Hematopoietic multipotent progenitor cell (in vitro differentiated cells): ENCODE measurements at places on chromosomes 5 and 9.
A peak's percentile ranks its signal among the peaks of the same experiment; 100 is the strongest.

DNA sequence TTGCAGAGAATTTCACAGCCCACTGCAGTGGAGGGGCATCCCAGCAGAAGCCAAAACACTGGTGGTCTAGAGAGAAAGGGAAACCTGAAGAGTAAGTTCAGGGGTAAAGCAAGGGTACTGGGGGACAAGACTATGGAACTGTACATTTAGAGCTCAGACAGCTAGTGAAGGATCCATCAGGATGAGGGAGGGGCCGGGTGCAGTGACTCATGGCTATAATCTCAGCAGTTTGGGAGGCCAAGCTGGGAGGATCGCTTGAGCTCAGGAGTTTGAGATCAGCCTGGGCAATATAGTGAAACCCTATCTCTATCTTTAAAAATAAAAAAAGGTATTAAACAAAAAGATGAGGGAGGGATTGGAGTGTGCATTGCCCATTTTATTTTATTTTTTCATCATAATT, 7.8 kb upstream of the ANKH start:
- no peak for DNase-seq

DNA sequence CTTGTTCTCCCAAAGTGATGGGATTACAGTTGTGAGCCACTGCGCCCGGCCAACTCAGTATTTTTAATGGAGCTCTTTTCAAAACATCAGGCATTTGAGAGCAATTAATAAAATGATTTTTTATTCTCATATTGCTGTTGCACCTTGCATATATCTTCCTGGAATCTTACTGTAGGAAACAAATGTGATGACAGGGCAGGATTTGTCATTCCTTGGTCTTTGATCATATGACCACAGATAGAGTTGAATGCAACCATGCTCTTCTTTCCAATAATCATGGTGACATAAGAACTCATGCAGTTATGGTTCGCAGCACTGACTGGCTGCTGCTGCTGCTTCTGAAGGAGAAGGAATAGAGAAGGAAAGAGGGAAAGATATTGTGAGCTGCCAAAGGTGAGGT, 28.1 kb downstream of the CARTPT start:
- DNase-seq: no peak

- DNase-seq: no peak
Measured at GRCh38 chr5:65185468-65185867, 296.3 kb downstream of the ADAMTS6 start.

- DNase-seq: no peak
Measured at GRCh38 chr5:51414516-51414915, 31.3 kb downstream of the ISL1 start.

- peak; percentile 40 for DNase-seq
Measured at GRCh38 chr9:131410044-131410491, 16.2 kb downstream of the PRRC2B start.

DNA sequence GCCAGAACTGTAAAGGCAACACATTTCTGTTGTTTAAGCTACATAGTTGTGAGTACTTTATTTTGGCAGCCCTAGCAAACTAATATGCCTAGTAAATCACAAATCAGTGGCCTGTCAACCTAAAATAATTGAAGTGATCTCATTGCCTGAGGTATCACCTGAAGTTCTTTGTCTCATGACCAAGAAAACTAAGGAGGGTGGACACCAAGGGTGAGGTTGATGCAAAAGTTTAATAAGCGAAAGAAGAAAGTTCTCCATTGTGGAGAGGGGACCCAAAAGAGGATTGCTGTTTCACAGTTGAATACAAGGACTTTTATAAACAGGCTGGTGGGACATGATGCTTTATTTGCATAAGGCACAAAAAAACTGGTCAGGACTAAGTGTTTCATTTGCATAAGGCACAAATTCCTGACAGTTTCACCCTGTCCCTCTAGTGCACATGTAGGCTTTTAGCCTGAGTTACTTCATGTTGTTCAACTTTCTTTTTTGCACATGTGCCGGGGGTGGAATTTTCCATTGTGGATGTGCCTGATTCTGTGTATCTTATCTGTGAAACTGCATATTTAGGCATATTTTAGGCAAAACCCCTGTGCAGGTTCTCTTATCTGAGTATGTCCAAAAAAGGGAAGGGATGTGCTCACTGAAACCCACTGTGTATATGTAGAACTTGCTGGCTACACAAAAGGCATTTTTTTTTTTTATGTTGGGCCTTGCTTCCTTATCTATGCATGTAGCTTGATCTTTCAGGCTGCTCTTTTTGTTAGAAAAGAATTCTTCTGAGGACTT, 108.6 kb upstream of the RAI14 start:
- no peak for DNase-seq

DNA sequence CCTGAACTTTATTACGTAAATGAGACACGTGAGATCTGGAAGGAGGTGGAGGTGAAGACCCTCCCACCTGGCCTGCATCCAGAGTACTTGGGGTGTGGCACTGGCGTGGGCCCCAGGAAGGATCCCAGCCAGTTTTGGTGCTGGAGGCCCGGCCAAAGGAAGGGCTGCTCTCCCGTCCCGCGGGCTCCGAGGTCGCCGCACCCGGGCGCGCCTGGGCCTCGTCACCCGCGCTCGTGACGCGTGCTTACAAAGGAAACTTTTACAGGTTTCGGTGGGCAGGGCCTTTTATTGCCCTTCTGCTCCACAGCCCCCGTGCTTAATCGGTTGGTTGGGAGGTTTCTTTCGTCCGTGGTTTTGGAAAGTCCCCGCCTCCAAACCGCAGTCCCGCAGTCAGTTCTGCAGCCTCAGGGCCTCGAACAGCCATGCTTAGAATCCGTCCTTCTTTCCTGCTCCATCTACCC, 29.2 kb downstream of the CDKN2A start:
- peak; percentile 69 for DNase-seq

DNA sequence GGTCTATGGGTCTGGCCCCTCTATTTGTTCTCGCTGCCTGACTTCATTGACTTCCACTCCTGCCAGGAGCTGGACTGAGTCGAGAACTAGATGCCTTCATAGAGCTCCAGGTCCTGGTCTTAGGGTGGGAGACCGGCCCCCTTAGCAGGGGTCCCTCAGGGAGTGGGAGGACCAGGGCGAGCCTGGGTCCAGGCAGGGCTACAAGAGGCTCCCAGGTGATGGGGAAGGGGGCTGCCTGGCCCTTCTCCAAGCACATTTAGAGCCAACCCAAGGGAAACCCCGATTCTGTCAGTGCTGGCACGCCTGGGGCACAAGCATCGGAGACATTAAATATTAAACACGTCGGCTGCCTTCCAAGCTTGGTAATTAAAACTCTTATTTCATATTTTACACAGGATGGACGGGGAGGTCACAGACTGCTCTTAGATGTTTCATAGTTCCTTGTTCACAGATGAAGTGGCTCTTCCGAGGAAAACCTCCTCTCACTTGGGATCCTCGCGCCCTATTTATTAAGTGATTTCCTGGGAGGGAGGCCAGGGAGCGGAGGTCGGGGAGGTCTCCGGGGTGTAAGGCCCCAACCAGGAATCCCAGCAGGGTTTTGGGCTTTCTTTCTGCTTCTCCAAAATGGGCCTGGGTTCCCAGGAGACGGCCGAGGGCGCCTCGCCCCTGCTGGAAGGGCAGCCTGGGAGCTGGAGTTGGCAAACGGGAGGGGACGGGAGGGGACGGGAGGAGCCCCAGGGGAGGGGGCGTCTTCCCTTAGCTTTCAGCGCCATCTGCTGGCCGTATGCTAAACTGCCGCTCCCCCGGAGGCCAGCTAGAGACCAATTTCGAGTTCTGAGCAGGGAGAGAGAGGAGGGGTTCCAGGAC, 23.4 kb upstream of the ZBTB43 start:
- DNase-seq: peak; percentile 78

DNA sequence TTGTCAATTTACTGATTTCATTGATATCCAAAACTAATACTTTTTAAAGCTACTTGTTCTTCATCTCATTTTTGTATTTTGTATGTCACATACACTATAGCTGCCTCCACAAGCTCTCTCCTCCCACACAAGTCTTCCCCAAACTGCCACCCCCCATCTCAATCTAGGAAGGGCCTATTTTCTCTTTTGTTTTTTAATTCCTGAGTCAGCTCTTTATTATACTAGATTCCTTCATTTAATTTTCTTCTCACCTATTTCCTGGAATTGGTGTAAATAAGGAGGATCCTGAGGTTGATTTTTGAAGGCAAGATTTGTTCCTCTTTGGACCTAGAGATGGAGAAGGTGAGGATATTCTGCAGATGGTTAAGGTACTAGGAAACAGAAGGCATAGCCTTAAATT, 277.4 kb downstream of the GABRB2 start:
- DNase-seq: no peak

GRCh38 chr9:129026442-129027223, 1.5 kb downstream of the SH3GLB2 start:
- DNase-seq: no peak

DNA sequence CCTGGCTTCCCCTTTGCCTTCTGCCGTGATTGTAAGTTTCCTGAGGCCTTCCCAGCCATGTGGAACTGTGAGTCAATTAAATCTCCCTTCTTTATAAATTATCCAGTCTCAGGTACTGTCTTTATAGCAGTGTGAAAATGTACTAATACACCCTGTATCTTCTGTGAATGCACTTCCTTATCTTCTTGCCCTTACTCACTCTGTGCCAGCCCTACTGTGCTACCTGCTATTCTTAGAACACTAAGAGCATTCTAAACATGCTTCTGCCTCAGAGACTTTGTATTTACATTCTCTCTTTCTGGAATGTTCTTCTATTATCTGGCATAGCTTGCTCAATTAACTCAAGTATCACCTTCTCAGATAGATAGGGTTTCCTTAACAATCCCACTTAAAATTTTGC, 164.4 kb upstream of the EDIL3 start:
- DNase-seq: no peak

DNA sequence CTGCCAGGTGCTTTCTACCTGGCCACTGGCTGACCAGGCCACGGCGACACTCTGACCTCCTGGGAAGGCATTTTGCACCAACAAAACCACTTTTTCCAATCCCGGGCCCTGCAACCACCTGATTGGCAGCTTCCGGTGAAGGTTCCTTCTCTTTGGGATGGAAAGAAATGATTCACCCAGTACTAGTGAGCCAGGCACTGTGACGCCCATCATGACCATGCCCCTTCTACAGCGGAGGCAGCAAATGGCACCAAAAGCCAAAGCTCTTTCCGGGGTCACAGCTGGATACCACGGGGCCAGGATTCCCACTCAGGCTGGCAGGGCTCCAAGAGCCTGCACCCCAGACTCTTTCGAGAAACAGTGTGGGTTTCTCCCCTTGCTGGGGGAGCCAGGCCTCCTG, 4.7 kb downstream of the NOTCH1 start:
- no peak for DNase-seq

DNA sequence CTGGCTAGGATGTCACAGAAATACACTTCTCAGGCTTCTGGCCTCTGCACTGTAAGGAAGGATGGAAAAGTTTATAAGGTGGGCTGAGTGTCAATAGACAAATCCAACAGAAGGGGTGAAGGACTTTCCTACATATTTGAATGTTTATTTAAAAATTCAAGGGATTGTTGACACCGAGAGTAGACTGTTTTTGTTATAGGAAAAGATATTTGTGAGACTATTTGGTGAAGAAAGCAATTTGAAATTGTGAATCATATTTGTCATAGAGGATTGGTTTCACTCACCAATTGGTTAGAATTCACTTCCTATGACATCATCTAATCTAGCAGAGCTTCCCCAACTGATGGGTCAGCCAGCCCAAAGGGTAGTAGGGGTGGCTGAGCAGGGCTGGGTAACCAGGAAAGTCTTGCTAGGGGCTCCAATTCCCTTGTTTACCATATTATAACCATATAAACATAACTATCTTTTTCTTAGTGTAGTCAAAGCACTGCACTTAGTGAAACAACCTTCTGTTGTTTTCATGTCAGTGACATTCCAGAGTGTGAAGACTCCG, 14.9 kb upstream of the MEGF10 start:
- no peak for DNase-seq

GRCh38 chr5:15023846-15024245, 152.3 kb upstream of the ANKH start:
- DNase-seq: no peak

GRCh38 chr5:4144411-4145007, 548.9 kb downstream of the IRX1 start:
- DNase-seq: no peak

DNA sequence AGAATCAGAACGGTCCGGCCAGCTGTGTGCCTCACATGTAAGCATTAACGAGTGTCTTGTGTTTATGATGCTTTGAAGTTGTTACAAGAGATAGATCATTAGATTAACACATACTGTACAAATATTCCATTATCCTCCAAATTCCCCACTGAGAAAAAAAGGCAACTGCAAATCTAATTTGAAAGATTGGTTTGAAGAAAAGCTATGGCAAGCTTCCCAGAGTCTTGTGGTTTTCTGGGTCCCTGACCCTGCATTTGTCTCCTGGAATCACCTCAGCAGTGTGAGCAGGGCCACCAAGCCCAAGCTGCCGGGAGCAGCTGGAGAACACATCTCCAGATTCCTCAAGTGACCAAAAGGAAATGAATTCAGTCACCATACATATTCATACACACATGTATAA, 36.9 kb upstream of the ADAMTS16 start:
- DNase-seq: no peak

DNA sequence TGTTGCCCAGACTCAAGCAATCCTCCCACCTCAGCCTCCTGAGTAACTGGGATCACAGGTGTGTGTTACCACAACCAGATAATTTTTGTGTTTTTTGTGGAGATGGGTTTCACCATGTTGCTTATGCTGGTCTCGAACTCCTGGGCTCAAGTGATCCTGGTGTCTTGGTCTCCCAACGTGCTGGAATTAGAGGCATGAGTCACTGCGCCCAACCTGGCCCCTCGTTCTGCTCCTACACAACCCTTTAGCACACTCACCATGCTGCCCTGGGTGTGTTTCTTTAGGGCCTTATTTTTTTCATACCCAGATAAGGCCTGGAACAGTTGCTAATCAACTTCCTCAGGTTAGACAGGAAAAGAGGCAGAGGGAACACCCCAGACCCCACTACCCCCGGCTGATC, 2.6 kb downstream of the PDZD2 start:
- DNase-seq: no peak

DNA sequence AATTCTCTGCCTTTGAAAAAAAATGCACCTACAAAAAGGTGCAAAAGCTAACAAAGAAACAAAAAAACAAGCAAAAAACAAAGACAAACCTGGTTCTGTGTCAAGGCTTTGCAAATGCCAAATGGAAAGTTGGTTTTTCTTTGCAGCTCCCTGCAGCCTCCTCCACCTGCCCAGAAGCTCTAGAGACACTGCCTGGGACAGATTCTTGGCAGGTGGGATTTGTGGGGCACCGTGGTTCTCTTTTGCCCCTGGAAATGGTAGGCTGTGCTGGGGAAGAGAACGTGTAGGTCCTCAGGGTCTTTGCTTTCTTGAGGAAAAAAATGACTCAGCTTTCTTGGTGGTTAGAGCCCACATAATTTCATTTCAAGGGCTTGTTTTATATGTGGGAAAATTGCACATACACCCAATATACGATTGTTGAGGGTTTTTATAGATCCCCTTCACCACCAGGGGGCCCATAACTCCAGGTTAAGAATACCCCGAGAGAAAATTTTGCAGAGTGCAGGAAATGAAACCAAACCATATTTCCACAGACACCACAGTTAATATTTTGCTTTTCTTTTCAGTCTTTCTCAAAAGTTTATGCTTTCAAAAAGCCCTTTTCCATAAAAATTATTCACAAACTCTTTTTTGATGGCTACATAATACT, 58.7 kb downstream of the NXNL2 start:
- DNase-seq: peak; percentile 80

- DNase-seq: no peak
Measured at GRCh38 chr5:178282391-178282790, 49.8 kb upstream of the PHYKPL start.
